Suprapubic skin (tissue), 4 donors: ENCODE measurements at places on chromosomes 7 and 10. TPM values are rescaled to one million over a fixed set of nuclear protein-coding genes. Genes with fewer than 3 reads are reported as not detected.

BMPER gene
- 0.89 TPM for total RNA-seq

GRID2IP gene
- total RNA-seq, result 0.64 TPM

SAMD9L gene
- 3.7 TPM for total RNA-seq

DOCK1 gene
- 92.7 TPM for total RNA-seq

CLCN1 gene
- total RNA-seq, result 0.64 TPM

GATA3 gene
- 170 TPM for total RNA-seq

IGF2BP3 gene
- total RNA-seq, result 1.9 TPM

HOXA11 gene
- 1.2 TPM for total RNA-seq

TCF7L2 gene
- 11.1 TPM for total RNA-seq

AKR1B15 gene
- not detected for total RNA-seq

DNA sequence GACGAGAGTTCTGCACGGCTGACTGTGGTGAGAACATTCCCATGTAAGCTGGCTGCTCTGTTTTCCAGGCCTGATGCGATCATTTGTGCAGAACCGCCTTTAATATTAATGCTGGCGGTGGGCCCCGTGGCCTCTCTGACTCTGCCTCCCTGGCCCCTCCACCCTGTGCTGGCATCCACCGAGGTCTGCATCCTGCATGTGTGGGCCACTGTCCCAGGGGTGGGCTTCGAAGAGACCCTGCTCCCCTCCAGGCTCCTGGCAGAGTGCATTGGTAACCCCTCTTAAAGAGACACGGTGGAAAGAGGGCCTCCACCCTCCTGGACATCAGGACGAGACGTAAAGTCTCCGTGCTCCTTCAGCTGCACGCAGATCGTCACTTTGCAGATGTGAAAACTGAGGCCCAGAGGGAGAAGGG, 67.3 kb upstream of the FAM20C start:
- no peaks in the 10 kb centered on the region for H3K36me3 ChIP-seq
- peaks cover 9% of the 10 kb centered on the region for H3K27me3 ChIP-seq
- H3K4me3 ChIP-seq, result no peak overlapping the region
- H3K4me1 ChIP-seq, result peaks cover 4% of the 10 kb centered on the region

DNA sequence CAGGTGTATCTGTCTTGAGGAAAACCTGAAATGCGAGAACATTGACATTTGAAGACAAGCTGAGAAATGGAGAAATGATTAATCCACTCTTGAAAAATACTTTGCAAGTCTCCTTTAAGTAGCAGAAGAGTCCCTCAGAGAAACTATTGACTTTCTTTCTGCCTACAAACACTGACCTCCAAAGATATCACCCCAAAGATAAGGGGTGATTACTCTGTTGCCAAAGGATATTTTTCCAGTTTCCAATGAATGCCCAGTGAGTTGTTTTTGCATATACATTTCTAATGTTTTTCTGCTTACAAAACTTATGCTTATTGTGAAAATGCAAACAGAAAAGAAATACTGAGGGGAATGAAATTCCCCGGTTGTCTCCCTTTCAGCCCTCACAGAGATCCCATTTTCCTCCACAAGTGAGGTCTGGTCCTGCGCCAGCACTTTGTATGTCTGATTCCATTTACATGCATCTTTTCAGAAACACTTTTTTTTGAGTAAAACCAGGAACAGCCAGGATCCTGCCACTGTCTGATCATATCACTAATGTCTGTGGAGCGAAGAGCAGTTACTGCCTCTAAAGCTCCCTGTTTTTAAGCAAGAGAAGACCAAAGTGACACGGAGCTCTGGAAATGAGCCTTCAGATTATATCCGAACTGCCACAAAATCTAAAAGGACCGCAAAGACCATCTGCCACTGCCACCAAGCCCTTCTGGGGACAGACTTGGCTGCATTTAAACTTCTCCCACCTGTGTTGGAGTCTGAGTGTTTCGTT, 82.9 kb upstream of the PDCD4 start:
- DNase-seq, result no peak
- H3K4me1 ChIP-seq, result peaks cover 28% of the 10 kb centered on the region
- H3K27ac ChIP-seq, result no peak overlapping the region
- H3K4me3 ChIP-seq, result no peak overlapping the region

- H3K4me1 ChIP-seq, result peaks cover 6% of the 10 kb centered on the region
- no peaks in the 10 kb centered on the region for H3K36me3 ChIP-seq
- H3K27ac ChIP-seq, result peak overlapping the region; percentile 48
- H3K27me3 ChIP-seq, result no peaks in the 10 kb centered on the region
- H3K4me3 ChIP-seq, result no peak overlapping the region
- DNase-seq, result no peak
Measured at GRCh38 chr7:40659231-40659630, 524.4 kb downstream of the SUGCT start.

- H3K4me1 ChIP-seq, result peaks cover 2% of the 10 kb centered on the region
- H3K27me3 ChIP-seq, result no peaks in the 10 kb centered on the region
- no peak overlapping the region for H3K27ac ChIP-seq
- H3K36me3 ChIP-seq, result no peaks in the 10 kb centered on the region
- no peak for DNase-seq
- H3K4me3 ChIP-seq, result no peak overlapping the region
Measured at GRCh38 chr7:134667899-134668298, 21.2 kb downstream of the BPGM start.

DNA sequence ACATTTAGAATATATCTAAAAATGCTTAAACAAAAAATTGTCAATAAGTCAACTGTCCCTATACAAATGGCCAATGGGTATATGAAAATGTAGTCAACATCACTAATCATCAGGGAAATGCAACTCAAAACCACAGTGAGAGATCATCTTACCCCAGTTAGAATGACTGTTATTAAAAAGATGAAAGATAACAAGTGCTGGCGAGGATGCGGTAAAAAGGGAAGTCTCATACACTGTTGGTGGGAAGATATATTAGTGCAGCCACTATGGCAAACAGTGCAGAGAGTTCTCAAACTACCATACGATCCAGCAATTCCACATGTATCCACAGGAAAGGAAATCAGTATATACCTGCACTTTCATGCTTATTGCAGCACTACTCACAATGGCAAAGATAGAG, 48.6 kb upstream of the APBB1IP start:
- H3K27ac ChIP-seq, result no peak overlapping the region
- no peak for DNase-seq
- no peaks in the 10 kb centered on the region for H3K4me1 ChIP-seq
- H3K36me3 ChIP-seq, result no peaks in the 10 kb centered on the region

GRCh38 chr7:96612034-96612433, 97.6 kb downstream of the SEM1 start:
- H3K4me1 ChIP-seq, result peaks cover 3% of the 10 kb centered on the region
- H3K27ac ChIP-seq, result no peak overlapping the region
- DNase-seq, result no peak
- no peaks in the 10 kb centered on the region for H3K27me3 ChIP-seq

DNA sequence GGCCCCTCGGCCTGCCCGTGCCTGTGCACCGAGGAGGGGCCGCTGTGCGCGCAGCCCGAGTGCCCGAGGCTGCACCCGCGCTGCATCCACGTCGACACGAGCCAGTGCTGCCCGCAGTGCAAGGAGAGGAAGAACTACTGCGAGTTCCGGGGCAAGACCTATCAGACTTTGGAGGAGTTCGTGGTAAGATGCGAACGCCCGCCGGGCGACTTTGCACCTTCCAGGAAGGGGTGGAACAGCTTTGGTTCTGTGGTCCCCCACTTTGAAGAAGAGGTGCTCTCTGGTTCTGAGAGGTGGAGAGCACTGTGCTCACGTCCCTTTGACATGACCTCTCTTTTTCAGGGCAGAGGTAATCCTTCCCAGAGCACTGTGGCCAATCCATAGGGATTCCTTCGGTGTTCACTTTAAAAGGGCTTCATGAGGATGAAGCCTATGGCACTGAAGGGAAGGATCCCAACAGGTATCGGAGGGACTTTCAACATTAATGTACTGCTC, 2.6 kb downstream of the VWC2 start:
- no peak for DNase-seq
- peaks cover 30% of the 10 kb centered on the region for H3K4me1 ChIP-seq
- H3K36me3 ChIP-seq, result no peaks in the 10 kb centered on the region
- peaks cover 45% of the 10 kb centered on the region for H3K27me3 ChIP-seq

DNA sequence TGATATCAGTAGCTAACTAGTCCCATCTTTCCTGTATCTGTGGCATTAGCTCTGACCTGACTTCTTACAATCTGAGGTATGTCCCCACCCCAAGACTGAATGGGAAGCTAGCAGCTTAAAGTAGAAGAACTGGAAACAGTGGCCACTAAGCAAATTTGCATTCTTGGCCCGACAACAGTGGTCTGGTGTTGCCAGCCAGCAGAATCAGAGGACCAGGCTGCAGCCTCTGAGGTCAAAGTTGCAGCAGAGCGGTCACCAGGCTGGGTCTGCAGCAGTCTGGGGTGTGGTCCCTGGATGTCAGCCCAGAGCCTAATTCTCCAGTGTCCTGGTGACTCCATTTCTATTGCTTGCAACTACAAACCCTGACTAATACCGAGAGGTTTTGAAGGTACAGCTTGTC, 26.3 kb downstream of the FAM107B start:
- no peaks in the 10 kb centered on the region for H3K36me3 ChIP-seq
- peaks cover 38% of the 10 kb centered on the region for H3K4me1 ChIP-seq
- peak overlapping the region; percentile 12 for H3K27ac ChIP-seq
- no peak overlapping the region for H3K4me3 ChIP-seq
- no peak for DNase-seq

DNA sequence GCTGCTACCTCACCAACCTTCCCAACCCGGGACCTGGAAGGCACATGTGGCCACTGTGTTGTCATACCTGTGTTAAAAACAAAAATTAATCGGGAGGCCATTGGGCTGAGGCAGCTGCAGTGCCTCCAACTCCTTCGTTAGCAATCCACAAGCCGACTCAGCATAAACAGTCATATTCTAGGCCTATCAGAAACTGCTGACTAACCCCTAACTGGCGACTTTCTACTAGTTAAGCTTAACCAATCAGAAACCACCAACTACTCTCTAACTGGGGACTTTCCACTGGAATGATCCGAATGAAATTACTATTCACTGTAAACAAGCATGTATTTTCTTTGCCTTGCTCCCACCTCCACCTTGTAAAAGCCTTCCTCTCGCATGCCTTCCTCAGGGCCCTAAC, 14.1 kb upstream of the TMEM72 start:
- no peaks in the 10 kb centered on the region for H3K4me1 ChIP-seq
- no peak overlapping the region for H3K27ac ChIP-seq
- H3K27me3 ChIP-seq, result no peaks in the 10 kb centered on the region
- no peak overlapping the region for H3K4me3 ChIP-seq

- H3K4me1 ChIP-seq, result no peaks in the 10 kb centered on the region
- no peak for DNase-seq
- no peaks in the 10 kb centered on the region for H3K36me3 ChIP-seq
Measured at GRCh38 chr7:43151076-43151475, 38.6 kb downstream of the HECW1 start.

GRCh38 chr10:75932921-75933320, 501.5 kb downstream of the LRMDA start:
- no peak overlapping the region for H3K27ac ChIP-seq
- H3K36me3 ChIP-seq, result no peaks in the 10 kb centered on the region
- no peak overlapping the region for H3K4me3 ChIP-seq
- H3K27me3 ChIP-seq, result no peaks in the 10 kb centered on the region
- no peaks in the 10 kb centered on the region for H3K4me1 ChIP-seq

DNA sequence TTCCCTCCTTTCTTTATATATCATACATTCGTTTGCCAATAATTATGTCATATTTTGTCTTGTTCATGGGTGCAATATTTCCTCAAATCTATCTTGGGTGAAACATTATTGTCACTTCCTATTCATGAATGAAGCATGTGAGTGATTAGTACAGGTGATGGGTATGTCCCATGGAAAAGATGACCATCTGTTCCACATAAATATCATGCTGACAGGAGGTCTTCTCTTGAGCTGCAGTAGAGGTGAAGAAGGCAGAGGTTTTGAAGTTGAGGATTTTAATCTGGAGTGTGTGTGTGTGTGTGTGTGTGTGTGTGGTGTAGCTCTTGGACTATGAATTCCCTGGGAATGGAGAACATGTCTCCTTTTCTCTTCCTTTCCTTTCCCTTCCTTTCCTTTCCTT, 350.5 kb upstream of the CHRM2 start:
- no peaks in the 10 kb centered on the region for H3K4me1 ChIP-seq
- no peak for DNase-seq
- H3K36me3 ChIP-seq, result no peaks in the 10 kb centered on the region
- no peak overlapping the region for H3K4me3 ChIP-seq
- H3K27me3 ChIP-seq, result no peaks in the 10 kb centered on the region
- no peak overlapping the region for H3K27ac ChIP-seq

DNA sequence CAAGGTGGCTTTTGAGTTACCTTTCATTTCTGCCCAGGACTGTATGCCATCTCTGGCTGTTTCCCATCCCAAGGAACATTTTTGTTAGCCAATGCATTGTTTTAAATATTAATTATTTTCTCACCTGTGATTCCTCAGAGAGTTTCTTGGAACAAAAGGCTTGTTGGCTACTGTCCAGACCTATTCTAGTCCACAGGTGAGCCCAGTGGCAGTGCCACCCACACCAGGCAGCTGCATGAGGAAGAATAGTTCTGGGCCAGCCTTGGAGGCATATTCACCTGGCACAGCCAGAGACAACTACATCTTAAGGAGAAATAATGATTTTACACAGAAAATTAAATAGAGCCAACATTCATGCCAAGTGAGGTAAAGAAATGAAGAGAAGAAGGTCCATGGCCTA, 123.9 kb downstream of the C1GALT1 start:
- no peaks in the 10 kb centered on the region for H3K36me3 ChIP-seq
- H3K4me3 ChIP-seq, result no peak overlapping the region
- H3K4me1 ChIP-seq, result no peaks in the 10 kb centered on the region
- no peak overlapping the region for H3K27ac ChIP-seq

GRCh38 chr7:76998285-76998589, 33.9 kb downstream of the SPDYE17 start:
- H3K36me3 ChIP-seq, result peaks cover 18% of the 10 kb centered on the region
- H3K4me1 ChIP-seq, result no peaks in the 10 kb centered on the region
- no peak overlapping the region for H3K4me3 ChIP-seq
- H3K27me3 ChIP-seq, result no peaks in the 10 kb centered on the region
- DNase-seq, result no peak

- H3K36me3 ChIP-seq, result peaks cover 11% of the 10 kb centered on the region
- H3K27ac ChIP-seq, result no peak overlapping the region
- no peak overlapping the region for H3K4me3 ChIP-seq
- H3K27me3 ChIP-seq, result peaks cover 14% of the 10 kb centered on the region
- H3K4me1 ChIP-seq, result no peaks in the 10 kb centered on the region
Measured at GRCh38 chr10:129846991-129847391, 117.1 kb downstream of the EBF3 start.

DNA sequence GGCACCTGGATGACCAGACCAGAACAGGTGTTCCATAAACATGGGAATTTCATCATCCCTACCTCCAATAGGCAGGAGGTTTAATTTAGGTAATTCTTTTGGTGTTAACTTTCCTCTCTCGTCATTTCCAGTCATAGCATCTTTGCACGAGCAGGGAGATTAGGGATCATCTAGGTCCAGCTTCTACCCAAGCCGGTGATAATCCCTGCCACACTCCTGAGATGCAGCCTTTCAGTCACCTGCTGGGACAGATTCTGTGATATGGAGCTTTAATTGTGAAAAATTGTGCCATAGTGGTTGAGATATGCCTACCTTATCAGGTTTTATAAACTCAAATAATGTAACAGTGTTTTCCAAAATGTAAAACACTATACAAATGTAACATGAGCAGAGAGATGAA, 191.8 kb upstream of the AOAH start:
- no peak overlapping the region for H3K4me3 ChIP-seq
- H3K4me1 ChIP-seq, result no peaks in the 10 kb centered on the region
- H3K27ac ChIP-seq, result no peak overlapping the region
- DNase-seq, result no peak
- no peaks in the 10 kb centered on the region for H3K27me3 ChIP-seq
- H3K36me3 ChIP-seq, result no peaks in the 10 kb centered on the region

GRCh38 chr10:112258407-112258806, 24.8 kb upstream of the TECTB start:
- H3K27me3 ChIP-seq, result no peaks in the 10 kb centered on the region
- H3K4me1 ChIP-seq, result no peaks in the 10 kb centered on the region
- H3K36me3 ChIP-seq, result no peaks in the 10 kb centered on the region
- no peak overlapping the region for H3K27ac ChIP-seq

- H3K36me3 ChIP-seq, result no peaks in the 10 kb centered on the region
- H3K27ac ChIP-seq, result no peak overlapping the region
- H3K27me3 ChIP-seq, result no peaks in the 10 kb centered on the region
- no peak for DNase-seq
Measured at GRCh38 chr10:34886906-34887642, 72.0 kb upstream of the PARD3 start.
